ENCODE measurements at places on chromosomes 5 and 9.

DNA sequence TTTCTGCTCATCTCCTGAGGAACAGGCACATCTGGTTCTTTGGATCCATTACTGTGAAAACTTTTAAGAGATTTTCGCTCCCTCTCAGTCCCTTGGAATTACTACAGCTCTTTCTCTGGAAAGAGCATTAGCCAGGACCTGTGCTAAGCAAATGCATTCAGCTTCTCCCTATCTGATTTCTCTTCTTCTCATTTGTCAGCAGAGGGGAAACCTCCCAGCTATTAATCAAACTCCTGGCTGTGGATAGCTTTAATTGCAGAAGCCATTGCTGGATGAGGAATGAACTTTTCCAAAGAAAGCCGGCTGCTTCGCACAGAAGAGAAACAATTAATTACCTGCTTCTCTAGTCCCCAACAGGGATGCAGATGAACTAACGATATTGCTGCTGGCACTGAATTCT, 37.9 kb downstream of the TLR4 start:
- no peak for DNase-seq

- DNase-seq = no peak
These were observed 362.8 kb downstream of the IRX1 start for GRCh38 chr5:3958389-3958788.

DNA sequence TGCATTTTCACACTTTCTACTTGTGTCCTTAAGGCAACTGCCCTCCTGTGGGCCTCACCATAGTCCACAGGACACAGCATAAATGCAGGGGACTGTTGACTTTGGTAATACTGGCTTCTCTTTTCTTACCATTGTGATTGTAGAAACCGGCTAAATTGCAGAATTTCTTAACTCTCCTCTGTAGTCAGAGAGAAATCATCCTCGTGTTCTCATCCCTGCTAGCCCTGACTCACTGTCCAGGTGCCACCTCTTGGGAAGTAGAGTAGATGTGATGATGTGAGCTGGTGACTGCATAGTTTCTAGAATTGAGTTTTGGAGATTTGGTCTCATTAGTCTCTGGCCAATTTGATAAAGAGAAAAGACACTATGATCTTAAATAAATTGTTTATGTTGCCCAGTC, 5.5 kb downstream of the PHF24 start:
- DNase-seq = no peak

DNA sequence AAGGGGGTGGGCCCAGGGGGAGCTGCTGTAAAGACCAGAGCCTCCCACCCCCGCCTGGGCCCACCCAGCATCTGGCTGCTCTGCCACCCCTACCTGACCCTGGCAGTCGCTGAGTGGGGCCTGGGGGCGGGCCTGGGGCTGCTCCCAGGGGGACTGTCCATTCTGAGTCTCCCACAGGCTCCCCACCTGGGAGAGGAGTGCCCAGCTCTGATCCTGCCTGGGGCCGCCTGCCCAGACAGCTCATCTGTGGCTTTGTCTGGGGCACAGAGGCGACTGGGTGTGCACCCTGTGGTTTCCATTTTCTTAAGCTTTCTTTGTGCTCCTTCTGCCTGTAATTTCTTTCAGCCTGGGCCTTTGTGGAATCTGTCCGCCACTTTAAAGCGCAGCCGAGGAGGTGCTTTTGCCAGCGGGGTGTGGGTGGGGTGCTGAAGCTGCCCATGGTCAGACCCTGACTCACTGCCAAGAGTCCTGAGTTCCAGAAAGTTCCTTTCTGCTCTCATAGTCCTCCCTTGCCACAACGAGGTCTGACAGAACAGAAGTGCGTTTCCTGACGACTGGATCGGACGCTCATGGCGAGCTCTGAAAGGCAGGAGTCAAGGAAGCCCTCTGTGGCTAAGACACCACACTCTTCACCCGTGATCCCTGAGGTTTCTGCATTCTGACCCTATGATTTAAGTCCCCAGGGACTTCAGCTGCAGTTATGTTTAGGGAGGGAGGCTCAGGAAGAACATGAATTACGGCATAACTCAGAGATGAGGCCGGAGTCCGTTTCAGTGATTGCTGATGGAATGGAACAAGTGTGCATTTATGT, 225.0 kb downstream of the FANCC start:
- DNase-seq = no peak

- no peak for DNase-seq
These were observed 57.3 kb downstream of the TRIO start for GRCh38 chr5:14200312-14200990.

- no peak for DNase-seq
These were observed 233.3 kb upstream of the DAP start for GRCh38 chr5:10994091-10994986.

GRCh38 chr9:102483651-102484050, 511.5 kb upstream of the CYLC2 start:
- no peak for DNase-seq

DNA sequence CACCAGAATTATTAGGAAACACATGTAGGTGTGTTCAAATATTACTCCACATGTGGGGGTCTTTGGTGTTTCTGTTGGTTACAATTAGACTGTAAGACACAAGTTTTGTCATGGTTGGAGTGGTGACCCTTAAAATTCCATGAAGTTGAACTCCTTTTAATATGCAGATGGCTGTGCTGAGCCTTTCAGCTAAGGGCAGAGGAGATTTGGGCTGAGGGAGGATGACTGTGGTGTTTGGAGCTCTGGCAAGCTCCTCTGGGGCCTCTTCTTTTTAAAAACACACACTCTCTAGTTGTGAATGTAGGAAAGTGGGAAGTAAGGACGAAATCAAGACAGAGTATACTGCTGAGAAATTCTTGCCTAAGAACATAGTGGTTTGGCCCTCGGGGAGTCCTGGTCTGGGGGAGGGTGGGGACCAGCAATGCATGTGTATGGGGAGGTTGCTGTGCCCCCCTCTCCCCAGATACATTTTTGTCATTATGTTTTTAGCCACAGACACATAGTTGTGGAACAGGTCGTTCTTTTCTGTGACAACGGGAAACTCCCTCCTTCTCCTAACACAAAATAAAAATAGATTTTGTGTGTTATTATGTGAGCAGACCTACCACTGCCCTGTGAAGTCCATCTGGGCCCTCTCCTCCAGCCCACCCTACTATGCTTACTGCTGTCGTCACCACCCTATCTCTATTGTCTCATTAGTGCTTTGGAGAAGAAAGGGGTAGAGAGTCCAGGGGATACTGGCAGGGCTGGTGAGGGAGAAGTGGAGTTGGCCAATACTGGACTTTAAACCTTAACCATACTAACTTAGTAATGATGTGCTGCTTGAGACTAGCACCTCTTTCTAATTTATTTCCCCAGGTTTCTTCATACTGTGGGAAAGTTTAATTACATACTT, 10.0 kb downstream of the SMARCA2 start:
- DNase-seq = no peak

- no peak for DNase-seq
These were observed 61.4 kb upstream of the NFIL3 start for GRCh38 chr9:91485006-91485405.

DNA sequence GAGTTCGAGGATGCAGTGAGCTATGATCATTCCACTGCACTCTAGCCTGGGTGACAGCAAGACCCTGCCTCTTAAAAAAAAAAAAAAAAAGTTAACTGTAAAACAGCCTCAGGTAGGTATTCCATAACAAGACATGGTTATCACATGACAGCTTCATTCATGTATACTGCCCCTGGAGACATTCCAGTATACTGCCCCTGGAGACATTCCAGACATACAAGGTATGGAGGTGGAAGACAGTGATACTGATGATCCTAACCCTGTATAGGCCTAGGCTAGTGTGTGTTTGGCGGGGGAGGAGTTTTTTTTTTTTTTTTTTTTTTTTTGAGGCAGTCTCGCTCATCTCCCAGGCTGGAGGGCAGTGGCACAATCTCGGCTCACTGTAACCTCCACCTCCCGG, 105.5 kb downstream of the RICTOR start:
- no peak for DNase-seq

- no peak for DNase-seq
These were observed 105.3 kb downstream of the THBS4 start for GRCh38 chr5:80140496-80140895.

- DNase-seq = no peak
These were observed 79.7 kb downstream of the THBS4 start for GRCh38 chr5:80114860-80115259.

- no peak for DNase-seq
These were observed 135.2 kb downstream of the COL23A1 start for GRCh38 chr5:178454821-178455479.

DNA sequence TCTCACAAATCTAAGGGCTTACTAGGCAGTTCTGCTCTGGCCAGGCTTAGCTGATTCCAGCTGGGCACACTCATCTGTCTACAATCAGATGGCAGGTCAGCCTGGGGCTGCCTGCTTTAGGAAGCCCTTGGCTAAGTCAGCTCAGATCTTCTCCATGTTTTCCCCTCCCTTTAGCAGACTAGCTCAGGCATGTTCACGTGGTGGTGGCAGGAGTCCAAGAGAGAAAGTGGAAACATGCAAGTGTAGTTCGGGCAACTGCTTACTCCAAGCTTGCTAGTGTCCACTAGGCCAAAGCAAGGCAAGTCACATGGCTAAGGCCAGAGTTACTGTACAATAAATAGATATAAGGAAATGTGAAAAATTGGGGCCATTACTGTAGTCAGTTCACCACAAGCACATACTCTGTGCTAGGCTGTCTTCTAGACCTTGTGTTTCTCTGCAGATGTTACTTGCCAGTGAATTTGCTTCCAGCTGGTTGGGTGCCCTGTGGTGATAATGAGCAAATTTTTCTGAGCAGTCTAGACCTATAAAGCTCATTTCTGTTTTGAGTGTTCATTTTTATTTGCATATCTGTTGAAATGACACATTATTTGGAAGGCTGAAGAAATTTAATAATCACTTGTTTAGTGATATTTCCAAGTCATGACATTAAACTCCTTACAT, 38.3 kb downstream of the RECK start:
- no peak for DNase-seq

DNA sequence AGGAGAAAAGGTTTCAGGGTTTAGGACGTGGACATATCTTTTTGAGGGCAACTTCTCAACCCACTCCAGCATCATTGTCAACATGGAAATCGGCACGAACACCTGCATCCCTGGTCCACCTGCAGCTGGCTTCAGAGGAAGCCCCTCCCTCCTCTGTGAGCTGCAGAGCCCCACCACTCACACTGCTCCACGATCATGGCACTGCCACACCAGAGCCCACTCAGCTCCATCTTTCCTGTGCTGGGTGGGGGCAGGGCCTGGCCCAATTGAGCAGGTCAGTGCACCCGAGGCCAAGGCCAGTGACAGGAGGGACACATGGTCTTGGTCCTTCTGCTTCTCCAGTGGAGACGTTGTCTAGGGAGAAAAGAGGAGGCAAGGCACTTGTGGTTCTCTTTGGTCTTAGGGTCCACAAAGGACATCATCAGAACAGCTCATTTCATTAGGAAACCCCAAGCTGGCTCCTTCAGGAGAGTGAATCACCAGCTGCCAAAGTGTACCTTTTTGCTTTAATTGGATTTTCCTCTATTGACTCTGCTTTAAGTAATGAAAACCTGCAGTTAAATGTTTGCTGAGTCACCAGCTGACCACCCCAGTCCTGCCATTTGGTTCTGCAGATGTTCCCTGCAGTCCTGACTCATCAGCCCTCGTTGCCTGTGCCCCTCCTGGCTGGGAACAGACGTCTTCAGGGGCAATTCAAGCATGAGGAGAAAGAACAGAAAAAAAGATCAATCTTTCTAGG, 56.2 kb downstream of the UBE2QL1 start:
- no peak for DNase-seq

DNA sequence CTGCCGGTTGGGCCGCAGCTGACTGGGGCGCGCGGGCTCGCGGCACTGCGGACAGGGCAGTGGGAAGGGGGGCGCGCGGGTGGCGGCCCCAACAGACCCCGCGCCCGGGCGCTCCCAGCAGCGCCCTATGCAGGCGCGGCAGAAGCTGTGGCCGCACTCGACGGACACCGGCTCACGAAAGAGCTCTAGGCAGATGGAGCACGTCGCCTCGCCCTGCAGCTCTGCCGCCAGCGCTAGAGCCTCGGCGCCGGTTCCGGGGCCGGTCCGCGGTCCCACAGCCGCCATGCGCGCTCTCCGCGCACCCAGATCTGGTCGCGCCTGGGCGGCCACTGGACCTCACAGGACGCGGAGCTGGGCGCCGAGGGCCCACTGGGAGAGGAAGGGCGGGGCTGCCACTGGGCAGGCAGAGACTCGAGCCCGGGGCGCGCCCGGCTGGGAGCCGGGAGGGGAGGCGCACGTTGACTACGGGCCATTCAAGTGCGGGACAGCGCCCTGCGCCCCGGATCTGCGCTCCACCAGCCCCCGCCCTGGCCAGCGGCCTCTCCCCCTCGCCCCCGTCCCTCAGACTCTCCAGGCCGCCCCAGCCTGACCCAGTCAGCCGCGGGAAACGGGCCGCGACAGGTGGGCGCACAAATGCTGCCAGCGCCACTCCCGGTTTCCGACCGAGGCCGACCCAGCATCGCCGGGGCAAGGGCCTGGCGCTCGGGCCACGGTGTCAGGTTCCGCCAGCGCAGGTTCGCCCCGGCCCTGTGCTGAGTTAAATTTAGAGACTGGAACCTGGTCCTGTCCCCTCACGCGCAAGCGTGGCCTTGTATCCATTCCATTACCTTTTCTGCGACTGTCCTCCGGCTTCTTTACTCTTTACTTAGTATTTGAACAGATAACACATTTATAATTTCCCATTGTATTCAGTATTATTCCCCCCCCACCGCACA, at the start of gene TRIM7:
Gene TRIM7, minus strand, starts transcription at position 371 of the 935 bp plus-strand sequence. Its CDS starts 86 bp downstream, at position 285.
- no peak for DNase-seq

- DNase-seq = peak; percentile 53
These were observed 2.8 kb downstream of the GBGT1 start for GRCh38 chr9:133160742-133161546.

DNA sequence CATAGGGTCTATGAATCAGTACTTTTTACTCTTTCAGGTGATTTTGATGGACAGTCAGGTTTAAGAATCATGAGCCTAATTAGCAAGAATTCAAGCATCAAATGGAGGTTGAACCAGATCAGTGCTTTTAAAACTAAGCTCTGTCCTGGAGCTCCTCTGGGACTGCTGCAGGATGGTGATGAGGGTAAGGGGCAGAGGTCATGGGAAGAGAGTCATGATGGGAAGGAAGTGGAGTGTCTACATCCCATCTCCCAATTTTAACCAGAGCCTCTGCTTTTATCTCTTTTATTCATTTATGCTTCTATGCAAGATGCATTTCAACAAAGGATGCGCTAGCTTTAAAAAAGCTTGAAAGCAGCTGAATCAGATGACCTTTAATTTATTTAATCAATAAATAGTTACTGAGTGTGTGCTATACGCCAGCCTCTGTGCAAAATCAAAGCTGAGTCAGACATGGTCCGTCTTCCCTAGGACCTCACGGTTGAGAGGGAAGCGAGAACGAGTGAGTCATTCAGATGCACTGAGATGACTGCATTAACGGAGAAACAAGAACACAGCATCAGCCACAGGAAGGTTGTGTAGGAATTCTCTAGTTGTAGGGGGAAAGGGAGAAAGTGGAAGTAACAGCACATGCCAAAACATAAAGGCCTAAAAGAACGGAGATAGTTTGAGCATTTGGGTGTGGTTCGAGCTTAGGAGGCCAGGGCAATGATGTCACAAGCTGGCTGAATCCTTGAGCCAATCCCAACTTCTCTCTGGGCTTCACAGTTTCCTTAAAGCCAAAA, 441.6 kb upstream of the BRINP1 start:
- DNase-seq = no peak
